CD4-positive, alpha-beta T cell treated with Interleukin-2 at 100 ng/mL for 4 hours (primary cell): ENCODE measurements at places on chromosomes 5 and 9.

DNA sequence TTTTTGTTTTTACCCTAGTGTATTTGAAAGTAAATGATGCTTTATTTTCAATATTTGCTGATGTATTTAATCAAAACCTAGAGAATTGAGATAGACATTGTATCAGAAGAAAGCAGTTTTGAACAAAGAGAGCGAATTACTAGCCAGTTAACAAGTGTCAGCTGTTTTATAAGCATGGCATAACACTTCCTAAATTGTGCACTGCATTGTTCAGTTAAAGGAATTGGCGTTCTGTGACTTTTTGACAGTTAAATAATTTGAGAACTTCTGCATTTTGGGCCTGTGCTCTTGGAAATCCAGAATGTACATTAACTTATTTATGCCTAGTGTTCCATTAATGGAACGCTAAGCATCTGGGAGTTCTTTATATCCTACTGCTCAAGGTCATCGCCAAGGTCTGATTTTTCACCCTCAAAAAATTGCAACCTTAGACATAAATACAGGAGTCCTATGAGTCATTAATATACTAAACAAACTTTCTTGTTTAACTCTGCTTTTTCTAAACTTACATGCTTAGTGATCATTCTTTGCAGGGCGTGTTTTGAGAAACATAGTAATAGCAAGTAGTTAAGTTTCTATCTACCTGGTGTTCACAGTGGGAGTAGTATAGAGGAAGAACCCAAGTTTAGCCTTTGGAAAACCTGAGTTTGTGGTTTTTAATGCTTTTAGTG is 31.1 kb downstream of the RASA1 start:
- no peak for DNase-seq

- DNase-seq, result no peak
Measured at GRCh38 chr9:38292480-38292879, 100.0 kb upstream of the ALDH1B1 start.

GRCh38 chr5:170327168-170327567 is 29.6 kb upstream of the LCP2 start:
- DNase-seq, result no peak

DNA sequence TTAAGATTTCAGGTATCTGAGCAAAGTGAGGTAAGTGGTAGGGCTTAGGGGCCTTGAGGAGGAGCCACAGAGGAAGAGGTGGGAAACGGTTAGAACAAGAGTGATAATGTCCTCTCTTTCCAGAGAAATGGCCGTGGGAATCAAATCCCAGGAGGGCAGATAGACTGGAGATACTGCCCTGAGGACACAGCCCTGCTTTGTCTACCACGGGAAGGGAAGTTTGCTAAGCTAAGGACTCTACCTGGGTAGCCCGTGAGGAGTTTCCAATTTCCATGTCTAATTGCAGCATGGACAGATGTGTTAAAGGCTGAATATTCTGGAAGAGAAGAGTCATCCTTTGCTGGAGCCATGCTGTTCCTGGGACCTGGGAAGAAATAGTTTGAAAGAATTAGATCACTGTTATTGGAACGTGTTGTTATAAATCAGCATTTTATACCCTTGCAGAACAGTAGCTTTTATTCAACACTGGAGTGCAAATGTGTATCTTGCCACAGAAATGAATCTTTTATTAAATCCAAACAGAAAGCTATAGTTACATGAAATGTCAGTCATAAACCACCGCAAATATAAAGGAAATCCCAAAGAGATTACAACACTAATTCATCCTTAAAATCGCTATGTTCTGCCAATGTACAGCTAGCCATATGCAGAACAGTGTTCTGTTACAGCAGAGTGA is 133.2 kb upstream of the LHFPL2 start:
- no peak for DNase-seq

GRCh38 chr5:9318031-9318430 is 227.8 kb downstream of the SEMA5A start:
- DNase-seq, result no peak

GRCh38 chr9:97527626-97528528 is 26.4 kb downstream of the TMOD1 start:
- DNase-seq, result no peak

DNA sequence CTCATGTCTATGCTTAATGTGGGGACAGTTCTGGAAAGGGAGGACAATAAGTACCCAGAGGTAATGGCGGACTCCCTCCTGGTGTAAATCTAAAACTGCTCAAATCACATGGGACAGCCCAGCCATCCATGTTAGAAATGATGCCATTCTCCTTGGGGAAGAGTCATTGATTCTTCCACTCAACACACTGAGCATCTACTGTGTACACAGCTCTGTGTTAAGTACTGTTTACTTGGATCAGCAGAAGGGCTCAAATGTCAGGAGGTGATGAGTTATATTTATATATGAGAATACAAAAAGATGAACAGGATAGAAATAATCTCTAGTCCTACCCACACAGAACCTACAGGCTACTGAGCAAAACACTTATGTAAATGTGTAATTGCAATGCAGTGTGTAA is 31.8 kb upstream of the NANS start:
- DNase-seq, result no peak

DNA sequence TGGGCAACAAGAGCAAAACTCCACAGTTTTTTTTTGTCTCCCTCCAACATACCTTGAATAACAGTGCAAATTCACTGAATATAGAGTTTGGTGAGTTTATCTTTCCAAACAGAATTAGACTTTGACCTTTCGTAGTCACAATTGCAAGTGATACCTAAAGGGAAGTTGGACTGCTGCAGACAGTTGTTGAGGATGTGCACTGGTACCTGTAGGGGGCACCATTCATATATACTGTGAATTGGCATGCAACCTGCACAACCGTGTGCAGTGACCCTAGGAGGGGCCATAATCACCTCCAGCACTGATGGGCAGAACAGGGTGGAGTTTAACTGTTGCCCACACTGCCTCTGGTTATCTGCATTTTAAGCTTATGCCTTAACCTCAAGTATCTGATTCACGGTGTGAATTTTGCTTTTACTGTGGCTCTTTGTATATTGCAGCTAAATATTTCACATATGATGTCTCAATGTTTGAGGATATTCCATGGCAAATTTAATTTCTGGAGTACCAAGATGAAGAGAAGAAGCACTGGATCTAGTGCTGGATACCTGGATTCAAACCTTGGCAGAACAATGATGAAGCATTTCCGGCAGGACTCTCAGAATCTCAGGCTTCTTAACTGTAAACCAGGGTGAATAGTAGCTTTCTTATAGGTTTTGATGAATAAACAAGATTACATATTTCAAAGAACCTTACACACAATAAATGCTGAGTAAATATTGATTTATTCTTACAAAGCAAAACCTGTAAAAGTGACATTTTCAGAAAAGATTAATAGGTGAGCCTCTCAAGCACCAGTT is 144.3 kb downstream of the ACTBL2 start:
- no peak for DNase-seq

DNA sequence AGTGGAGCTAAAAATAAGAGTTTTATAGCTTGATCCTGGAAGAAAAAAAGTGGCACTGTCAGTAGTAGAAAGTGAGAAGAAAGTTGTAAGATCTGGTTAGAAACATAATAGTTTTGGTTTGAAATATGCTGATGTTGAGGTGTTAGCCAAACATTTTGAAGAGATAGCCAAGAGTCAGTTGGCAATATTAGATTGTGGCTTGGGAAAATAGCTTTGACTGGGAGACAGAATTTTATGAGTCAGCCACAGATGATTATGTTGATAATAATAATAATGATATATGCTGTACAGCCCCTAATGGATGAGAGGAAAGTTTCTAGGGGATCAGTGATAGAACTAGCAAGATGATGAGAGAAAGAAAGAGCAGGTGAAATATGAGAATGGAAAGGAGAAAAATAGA is 12.4 kb upstream of the CDH18 start:
- no peak for DNase-seq

DNA sequence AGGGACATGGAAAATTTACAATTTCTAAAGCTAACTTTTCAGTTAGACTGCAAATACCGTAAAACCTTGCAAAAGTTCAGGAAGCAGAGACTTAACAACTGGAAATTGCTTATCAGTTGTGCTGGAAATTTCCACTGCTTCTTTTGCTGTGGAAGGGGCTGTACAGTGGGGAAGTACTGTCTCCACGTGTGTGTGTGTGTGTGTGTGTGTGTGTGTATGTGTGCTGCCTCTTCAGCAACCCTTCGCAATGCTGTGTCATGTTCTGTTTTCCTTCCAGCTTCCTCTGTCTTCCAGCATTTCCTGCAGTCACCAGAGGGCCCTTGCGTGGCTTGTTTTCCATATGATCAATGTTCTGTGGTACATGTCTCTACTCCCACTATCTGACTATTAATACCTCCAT is 87.5 kb upstream of the RANBP3L start:
- DNase-seq, result no peak

DNA sequence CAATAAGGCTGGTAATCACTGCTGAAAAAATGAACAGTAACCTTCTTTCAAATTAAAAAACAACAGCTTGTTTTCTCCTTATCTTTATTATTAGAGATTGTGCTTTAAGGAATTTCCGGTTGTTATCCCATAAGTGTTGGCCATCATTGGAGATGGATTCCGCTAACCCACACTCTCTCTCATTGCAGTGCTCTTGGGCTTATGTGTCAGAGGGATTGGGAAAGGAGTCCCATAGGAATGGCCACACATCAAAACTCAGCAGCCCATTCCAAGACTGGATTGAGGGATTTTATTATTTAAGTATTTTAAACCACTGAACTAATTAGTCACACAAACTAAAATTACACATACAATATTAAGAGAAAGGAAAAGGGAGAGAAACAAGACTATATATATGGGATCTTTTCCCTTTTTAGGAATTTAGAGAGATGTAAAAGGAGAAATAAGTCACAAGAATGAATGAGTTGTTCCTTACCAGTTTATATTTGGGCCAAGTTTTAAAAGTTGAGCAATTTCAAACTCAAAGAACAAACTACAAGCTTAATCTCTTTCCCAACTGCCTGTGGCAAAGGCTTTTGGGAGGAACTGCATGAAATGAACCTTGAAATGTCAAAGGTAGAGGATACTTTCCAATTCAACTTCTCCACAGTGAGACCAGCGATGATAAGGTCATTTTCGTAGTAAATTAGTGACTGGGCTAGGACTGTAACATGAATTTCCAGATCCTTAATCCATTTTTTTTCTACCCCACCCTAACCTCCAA is 2.4 kb downstream of the SPINK6 start:
- DNase-seq, result no peak
